Fibroblast of upper back skin (primary cell): ENCODE measurements at places on chromosomes 4 and X.

DNA sequence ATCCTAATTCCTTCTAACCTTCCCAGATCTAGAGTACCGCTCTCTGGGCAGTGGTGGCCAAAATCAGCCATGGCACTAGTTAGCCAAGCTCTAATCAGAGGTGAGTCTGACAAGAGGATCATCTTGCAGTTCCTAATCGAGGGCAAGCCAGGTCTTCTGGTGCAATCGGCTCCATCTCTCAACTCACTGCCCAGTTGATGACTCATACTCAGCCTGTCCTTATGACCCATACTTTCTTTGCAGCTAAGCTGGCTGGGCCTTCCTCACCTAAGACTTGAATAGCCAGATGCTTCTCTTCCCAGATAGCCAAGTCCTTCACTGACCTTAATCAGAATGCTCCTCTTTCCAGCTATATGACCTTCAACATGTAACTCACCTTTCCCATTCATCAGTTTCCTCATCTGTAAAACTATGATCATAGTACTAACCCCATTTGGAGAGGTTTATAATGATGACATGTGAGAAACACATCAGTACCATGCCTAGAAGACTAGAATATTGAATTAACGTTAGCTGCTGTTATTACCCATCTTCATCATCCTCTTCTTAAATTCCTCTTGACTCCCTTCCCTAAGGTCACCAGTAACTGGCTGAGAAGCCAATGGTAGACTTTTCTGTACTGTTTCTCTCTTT, 57.1 kb downstream of the RELL1 start:
- DNase-seq = peak; percentile 56

GRCh38 chr4:78518561-78518960, 33.0 kb upstream of the ANXA3 start:
- DNase-seq = no peak

GRCh38 chrX:51893931-51894696, 691 bp downstream of the MAGED1 start:
- peak; percentile 58 for DNase-seq

- DNase-seq = peak; percentile 66
Observed at GRCh38 chr4:160265836-160266235, 1163.0 kb downstream of the RAPGEF2 start.

- no peak for DNase-seq
Observed at GRCh38 chr4:57404483-57404882, 294.3 kb upstream of the IGFBP7 start.

DNA sequence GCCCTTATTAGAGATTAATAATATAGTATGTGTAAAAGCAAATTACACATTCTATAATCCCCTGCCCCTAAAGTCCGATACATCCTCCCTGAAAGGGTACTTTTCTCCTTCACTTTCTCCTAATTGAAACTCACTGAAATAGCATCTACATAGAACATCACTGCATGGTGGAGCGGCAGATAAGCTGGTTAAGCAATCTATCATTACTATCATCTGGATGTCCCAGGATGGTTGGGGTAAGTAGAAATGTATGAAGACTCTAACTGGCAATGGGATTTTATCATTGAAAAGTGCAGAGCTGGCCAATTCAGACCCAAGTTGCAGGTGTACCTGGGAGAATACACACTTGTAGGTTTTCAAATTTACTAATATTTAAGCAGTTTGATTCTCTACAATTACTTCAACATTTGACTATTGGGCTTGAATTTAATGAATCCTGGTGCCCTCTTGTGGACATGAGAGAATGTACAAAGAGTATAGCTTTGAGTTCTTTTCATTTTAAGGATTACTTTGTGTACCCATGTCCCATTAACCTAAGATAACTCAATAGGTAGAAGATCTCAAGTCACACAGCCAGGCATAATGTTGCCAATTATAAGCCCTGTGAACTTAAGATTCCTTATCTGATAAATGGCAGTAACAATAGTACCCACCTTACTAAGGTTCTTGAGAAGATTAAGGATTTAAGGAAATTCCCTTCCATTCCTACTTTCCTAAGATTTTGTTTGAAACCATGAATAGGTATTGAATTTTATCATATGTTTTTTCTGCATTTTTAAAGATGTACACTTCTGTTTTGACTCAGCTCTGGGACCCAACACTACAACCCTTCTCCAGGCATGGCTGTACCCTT, 69.8 kb downstream of the SHROOM3 start:
- DNase-seq = peak; percentile 67

DNA sequence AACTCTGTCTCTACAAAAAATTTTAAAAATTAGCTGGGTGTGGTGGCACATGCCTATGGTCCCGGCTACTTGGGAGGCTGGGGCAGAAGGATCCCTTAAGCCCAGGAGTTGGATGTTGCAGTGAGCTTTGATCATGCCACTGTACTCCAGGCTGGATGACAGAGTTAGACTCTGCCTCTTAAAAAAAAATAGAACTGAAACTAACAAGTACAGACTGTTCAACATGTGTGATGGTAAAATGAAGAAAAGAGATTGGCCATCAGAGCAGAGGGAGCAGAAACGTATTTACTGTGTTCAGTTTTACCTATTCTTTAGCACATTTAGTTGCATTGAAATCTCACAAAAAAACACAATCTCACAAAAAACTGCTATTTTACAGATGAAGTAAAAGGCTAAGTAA, 77.9 kb upstream of the NAP1L5 start:
- DNase-seq = no peak

- no peak for DNase-seq
Observed at GRCh38 chr4:177228599-177228998, 81.1 kb upstream of the NEIL3 start.

DNA sequence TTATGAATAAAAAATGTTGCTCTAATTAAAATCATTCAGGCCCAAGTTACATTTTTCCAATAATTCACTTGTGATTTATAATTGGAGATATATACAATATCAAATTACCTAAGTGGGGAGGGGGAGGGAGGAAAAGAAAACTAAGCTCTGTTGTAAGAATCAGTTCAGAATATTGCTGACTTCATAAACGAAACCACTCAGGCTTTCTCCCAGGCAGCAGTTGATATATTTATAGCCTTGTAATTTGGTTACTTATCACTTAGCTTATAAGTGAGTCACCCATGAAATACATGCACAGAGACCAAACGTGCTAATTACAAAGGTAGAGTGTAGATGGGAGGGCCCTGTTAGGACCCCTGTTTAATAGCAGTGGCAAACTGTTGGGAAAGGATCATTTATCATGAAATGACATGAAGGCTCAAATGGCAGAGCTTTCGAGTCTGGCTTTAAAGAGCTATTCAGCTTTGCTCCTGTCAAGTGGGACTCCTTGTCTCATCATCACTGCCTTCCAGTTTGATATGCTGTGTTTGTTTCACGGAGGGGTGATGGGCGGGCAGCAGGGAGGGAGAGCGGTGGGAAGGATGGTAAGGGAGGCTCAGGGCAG, 105.6 kb upstream of the PGRMC2 start:
- DNase-seq = peak; percentile 80

DNA sequence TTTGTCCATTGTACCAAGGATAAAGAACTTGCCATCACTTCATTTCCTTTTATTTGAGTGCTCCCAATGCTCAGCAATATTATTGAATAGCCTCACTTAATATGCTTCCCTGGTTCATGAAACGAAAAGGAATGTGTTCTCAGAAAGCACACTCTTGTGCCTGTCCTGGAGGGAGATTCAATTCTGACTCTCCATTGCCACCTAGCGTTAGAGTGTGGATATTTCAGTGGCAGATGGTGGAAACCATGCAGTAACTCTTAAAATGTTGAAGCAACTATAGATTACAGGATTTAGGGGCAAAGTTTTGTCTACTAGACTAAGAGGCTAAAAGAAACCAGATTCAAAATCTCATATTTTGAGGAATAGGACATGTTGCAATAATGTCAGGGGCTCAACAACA, 36.0 kb downstream of the GAB3 start:
- peak; percentile 52 for DNase-seq

DNA sequence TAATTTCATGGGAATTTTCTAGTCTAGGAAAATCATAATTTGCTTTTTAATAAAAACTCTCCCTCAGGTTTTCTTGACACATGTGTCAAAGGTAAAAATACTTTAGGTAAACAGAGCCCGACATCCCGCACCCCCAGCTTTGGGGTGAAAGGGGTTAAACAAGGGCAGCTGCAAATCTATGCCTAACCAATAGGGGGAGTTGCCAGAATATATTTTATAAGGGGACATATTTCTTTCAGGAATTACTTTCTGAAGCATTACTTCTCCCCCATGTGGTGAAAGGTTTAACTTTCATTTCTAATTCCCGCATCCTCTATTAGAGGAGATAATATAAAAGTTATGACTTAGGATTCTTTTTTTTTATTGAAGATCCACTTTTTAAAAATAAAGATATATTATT, 53.9 kb upstream of the HEPH start:
- peak; percentile 9 for DNase-seq

DNA sequence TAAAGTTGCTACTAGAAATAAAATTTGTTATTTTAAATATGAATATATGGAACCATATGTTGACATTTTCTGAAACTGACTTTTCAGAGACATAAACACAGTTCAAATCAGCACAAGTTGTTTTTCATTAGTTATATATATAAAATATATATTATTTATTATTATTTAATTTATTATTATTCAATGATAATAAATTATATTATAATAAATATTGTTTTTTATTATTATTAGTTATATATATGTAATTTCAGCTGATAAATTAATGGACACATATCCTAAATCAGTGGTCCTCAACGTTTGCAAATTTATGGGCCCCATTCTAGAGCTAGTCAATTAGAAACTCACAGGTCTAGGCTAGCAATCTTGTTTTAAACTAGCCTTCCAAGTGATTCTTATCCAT, 809.3 kb downstream of the C4orf33 start:
- no peak for DNase-seq

- DNase-seq = no peak
Observed at GRCh38 chr4:98558471-98559169, 99.8 kb downstream of the TSPAN5 start.

DNA sequence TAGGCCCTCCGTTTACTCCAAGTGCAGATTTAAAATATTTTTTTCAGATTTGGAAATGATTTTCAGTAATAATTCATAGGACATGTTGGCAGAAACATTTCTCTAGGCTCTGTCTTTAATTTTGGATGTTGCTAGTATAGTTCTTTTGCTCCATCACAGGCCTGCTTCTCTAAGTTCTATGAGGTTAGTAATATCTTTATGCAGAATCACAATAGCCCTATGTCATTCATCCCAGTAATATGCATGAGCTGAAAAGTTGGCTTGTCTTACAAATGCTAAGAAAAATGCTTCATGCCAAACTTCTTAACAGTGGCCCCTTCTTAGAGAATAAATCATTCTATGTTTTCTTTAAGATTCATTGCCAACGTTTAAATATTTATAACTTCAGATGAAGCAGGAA, 148.3 kb upstream of the TLL1 start:
- peak; percentile 61 for DNase-seq

- no peak for DNase-seq
Observed at GRCh38 chr4:28432348-28433025, 1571.8 kb downstream of the STIM2 start.

DNA sequence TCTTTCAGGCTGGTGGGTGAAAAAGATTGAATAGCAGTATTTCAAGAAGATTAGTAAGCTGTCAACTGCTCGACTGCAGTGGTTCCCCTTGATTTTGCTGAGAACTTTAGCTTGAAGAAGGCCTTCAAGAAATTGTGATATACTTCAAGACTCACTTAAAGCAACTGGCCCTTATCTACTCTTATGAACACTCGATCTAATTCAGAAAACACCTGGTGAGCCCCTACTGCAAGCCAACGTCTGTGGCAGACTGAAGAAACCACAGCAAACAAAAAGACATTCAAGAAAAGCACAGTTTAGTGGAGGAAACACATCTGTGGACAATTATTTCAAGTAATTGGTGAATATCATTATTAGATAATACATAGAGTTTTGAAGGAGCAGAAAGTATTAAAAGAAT, 119.0 kb downstream of the INPP4B start:
- no peak for DNase-seq

DNA sequence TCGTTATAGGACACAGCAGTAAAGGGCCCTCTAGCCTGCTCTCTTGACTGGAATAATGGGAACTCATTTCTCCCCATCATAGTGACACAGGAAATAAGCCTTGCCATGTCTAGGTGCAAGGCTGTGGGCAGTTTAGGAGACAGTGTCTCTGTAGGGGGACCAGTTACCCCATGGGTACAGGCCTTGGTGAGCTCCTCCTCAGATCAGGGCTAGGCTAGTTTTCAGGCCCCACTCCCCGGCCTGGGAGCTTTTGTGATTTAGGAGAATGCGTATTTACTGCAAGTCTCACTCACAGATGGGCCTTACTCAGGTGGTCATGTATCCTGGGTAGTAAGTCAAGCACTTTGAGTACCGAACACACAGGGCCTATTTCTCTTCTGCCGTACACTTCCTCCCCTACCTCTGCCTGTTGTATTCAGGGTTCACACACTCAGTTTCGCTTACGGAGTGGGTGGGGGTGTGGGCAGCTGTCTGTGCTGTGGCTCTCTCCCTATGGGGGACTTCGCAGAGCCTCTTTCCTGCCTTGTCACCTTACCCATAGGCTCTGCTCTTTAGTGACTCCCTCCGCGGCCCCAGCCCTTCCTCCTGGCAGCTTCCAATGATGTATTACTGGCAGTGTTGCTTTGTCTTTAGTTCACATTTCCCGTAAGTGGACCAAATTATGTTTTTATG, 34.2 kb downstream of the FAM193A start:
- no peak for DNase-seq

DNA sequence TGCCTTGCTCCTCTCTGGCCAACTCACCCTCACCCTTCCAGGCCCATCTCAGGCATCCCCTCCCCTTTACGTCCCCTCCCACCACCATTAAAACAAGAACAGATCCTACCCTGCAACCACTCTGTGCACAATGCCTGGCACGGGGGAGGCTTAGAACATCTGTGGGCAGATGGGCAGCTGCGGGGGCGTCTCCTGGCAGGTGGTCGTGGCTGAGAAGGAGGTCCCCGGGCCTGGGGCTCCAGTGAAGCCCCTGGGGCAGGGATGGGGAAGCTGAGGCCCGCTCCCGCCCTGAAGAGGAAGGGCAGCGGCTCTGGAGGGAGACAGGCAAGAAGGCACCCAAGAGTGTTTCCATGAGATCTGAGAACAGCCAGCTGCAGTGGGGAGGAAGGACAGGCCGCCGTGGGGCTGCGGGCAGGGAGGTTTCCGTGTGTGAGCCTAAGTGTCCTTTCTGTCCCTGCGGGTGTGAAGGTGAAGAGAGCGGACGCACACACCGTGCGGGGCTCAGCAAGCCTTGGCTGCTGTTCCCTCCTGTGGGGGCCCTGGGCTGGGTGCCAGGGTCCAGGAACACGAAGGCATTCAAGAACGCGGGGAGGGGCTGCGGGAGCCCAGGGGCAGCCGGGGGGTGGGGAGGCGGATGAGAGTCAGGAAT, 7.8 kb upstream of the TBC1D14 start:
- DNase-seq = no peak

DNA sequence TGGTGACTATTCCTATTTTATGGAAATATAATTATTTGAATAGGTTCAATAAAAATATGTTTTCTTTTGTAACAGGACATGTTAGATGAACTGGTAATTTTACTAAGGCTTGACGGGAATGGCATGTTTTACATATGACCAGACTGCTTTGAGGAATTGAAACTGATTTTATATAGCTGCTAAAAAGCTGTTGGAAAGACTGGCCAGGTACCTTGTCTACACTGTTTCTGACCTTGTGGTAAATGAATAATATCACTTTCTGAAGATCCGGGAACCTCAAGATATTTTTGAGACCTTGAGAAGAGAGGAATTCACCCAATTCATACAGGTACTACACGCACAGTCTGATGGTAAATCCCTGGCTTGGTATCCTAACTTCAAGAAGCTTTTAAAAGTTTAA, 42.1 kb upstream of the USP46 start:
- DNase-seq = no peak
